ENCODE measurements at places on chromosomes 6 and 20.

- DNase-seq: no peak
These were observed 1.3 kb upstream of the UTRN start for GRCh38 chr6:144283646-144284477.

DNA sequence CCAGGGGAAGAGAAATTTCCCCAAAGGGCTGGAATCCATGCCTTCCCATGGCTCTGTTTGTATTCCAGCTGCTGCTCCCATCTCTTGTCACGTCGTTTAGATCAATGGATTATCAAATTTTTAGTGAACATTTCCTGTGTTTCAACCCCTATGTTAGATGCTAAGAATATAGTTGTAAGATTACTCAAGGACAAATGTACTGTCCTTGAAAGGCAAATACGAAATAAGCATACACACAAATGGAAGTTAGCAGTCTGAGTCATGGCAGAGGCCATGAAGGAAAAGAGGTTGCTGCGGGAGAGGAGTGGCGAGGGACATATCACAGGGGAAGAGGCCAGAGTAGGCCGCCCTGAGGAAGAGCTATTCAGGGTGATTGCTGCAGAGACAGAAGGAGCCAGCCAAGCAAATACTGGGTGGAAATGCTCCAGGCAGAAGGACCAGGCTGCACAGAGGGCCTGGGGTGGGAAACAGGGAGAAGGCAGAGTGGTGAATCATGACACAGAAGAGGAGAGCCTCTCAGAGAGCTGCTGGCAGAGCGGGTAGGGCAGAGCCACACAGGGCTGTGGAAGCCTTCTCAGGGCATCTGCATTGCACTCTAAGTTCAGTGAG lies 219.2 kb upstream of the LRFN2 start:
- DNase-seq: no peak

- no peak for DNase-seq
These were observed 100.8 kb downstream of the MOXD1 start for GRCh38 chr6:132300323-132300949.

GRCh38 chr6:138972226-138972665 lies 15.8 kb downstream of the REPS1 start:
- DNase-seq: no peak

GRCh38 chr20:20690676-20691476 lies 21.6 kb downstream of the RALGAPA2 start:
- DNase-seq: no peak
